ENCODE measurements at places on chromosomes 4 and X. TPM values are rescaled to one million over a fixed set of nuclear protein-coding genes. Genes with fewer than 3 reads are reported as not detected.

Gene EXOC1L
- not detected for total RNA-seq

Gene RHOH
- total RNA-seq: not detected

Gene GAGE12H
- not detected for total RNA-seq

Gene USP26
- not detected for total RNA-seq

Gene UGT2B17
- not detected for total RNA-seq

Gene CHRNA9
- 0.09 TPM for total RNA-seq

Gene VCX2
- total RNA-seq: not detected

Gene AGA
- 39.0 TPM for total RNA-seq

Gene PPEF1
- total RNA-seq: not detected

Gene PIR
- total RNA-seq: 40.8 TPM

Gene CPZ
- total RNA-seq: 7.0 TPM

Gene FMR1NB
- not detected for total RNA-seq

Gene UGT2B11
- total RNA-seq: not detected

Gene RAI2
- total RNA-seq: 0.33 TPM

Gene TMPRSS11B
- total RNA-seq: not detected

Gene TCP11X2
- not detected for total RNA-seq

Gene AMOT
- total RNA-seq: 11.0 TPM

Gene FAT1
- total RNA-seq: 114 TPM

Gene PABPC4L
- 2.2 TPM for total RNA-seq

Gene RNF212
- total RNA-seq: 6.9 TPM

Gene CLGN
- total RNA-seq: 4.1 TPM

Gene TLR2
- not detected for total RNA-seq

Gene OTOP1
- not detected for total RNA-seq

Gene ENPEP
- 5.9 TPM for total RNA-seq

Gene ASB9
- total RNA-seq: not detected

Gene TCEAL2
- total RNA-seq: not detected

Gene PLXNA3
- 11.9 TPM for total RNA-seq

Gene NDST4
- not detected for total RNA-seq

Gene SLC9A6
- 18.6 TPM for total RNA-seq

Gene QRFPR
- total RNA-seq: not detected

Gene SFRP2
- 1.8 TPM for total RNA-seq

Gene TCEAL7
- total RNA-seq: 52.5 TPM

Gene AMTN
- total RNA-seq: not detected

Gene MMRN1
- total RNA-seq: 0.45 TPM

Gene FGFBP2
- total RNA-seq: not detected

Gene TMEM150C
- total RNA-seq: 1.9 TPM

Data from fibroblast of the aortic adventitia (primary cell).